OCI-LY7 (cell line): ENCODE measurements at places on chromosomes 6 and 20.

- DNase-seq: peak; percentile 87
Measured at GRCh38 chr6:134247231-134247833, 70.6 kb downstream of the SGK1 start.

DNA sequence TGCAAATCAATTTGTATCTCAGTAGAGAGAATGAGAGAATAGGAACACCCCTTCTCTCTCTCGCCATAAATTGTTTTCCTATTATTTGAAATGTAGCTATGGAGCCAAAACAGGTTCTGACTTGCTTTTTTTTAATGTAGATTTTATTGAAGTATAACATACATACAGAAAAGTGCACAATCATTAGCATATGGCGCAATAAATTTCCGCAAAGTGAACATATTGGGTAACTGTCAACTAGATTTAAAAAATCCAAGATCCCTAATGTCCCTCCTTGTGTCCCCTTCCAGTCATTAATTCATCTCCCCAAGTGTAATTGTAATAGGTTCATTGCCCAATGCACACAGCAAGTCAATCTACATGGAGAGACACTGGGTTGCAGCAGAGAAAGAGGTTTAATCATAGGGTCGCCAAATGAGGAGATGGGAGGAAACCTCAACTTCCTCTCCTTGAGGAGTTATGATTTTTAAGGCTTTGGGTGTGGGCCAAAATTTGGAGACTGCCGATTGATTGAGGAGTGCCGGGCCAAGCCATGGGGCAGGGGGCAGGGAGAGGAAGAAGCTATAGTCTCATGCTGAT, 43.3 kb upstream of the TGM3 start:
- no peak for DNase-seq

- DNase-seq: no peak
Measured at GRCh38 chr6:107217248-107217647, 101.9 kb upstream of the BEND3 start.

GRCh38 chr6:170231293-170232185, 59.3 kb downstream of the DLL1 start:
- no peak for DNase-seq

DNA sequence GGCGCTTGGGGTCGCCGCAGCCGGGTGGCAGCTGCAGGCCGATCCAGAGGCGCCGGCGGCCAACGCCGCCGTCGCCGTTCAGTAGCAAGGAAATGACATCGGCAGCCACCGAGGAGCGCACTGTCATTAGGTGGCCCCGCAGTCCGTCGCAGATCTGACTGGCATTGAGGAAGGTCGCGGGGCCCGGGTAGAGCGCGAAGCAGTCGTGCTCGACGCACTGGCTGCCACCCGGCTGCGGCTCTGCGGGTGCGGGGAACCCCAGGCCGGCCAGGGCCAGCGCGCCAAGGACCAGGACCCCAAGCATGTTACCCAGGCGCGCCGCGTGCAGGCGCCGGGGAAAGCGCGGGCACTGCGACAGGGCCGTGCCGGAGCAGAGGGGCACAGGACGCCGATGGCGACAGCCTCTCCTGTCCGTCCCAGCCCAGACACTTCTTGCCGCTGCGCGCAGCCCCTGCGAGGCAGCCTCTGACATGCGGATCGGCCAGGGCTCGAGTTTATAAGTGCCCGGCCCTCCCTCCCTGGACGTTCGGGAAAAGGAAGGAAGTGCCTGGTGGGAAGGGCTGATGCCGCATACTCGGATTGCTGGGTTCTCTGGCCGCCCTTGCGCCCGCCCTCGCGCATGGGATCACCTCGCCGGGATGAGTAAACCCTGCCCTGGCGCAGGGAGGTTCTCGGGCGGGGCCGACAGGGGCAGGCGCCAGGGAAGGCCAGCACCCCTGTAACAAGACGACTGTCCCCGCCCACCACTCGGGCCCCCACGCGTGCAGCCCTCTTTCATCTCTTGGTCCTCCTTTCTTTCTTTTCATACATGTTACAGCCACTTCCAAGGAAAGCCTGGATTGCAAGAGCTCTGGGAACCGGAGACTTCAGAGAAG, at the start of gene THBD:
THBD (minus strand) TSS at position 472 of the 875 bp plus-strand sequence; CDS start at position 304, 168 bp downstream.
- no peak for DNase-seq
